Caki2 (cell line): ENCODE measurements at places on chromosomes 5 and 9.

GRCh38 chr5:38660194-38660668 is 103.8 kb upstream of the LIFR start:
- peak; percentile 95 for DNase-seq

GRCh38 chr5:98827161-98827560 is 53.7 kb downstream of the RGMB start:
- peak; percentile 4 for DNase-seq

DNA sequence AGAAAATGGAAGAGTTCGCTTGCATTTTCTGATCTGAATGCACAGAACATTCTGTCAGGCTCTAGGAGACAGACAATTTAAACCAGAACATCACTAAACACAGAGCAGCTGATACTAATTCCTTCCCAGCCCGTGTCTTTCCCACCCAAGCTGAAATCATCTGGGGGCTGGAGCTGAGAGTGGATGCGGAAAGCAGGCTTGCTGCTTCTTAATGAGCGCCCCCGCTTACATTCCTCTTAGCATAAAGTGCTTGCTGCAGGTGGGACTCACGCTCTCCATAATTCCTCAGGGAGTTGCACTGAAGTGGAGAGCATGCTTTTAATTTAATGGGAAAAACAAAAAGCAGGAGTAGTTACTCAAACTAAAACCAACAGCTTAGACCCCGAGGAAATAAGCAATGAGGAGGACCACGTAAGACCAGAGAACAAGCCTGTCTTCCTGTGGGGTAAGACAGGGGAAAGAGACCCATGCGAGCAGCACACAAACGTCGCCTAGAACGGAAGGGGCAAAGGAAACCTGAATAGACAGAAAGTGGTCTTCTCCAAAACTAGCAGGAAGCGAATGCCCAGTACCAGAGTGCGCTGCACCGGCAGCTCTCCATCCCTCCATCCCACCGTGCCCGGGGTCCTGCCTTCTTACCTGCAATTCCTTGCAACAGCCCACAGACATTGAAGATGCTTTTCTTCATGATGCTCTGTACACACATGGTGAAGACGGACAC is 139.3 kb downstream of the LHFPL2 start:
- DNase-seq: no peak

DNA sequence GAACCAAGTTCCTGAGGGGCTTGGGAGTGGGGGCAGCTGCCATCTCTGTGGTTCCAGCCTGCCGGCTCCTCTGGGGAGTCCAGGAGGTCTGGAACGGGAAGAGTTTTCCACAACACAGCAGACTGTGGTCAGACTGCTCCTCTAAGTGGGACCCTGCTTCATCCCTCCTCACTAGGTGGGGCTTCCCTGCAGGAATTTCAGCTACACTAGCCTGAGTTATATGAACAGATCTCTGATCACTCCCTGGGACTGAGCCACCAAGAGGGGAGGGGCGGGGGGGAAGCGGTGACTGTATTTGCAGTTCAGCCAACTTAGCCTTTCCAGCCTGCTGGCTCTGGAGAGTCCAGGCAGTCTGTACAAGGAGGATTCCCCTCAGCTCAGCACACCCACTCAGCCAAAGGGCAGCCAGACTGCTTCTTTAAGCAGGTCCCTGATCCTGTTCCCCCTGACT is 19.4 kb downstream of the DTWD2 start:
- DNase-seq: no peak

DNA sequence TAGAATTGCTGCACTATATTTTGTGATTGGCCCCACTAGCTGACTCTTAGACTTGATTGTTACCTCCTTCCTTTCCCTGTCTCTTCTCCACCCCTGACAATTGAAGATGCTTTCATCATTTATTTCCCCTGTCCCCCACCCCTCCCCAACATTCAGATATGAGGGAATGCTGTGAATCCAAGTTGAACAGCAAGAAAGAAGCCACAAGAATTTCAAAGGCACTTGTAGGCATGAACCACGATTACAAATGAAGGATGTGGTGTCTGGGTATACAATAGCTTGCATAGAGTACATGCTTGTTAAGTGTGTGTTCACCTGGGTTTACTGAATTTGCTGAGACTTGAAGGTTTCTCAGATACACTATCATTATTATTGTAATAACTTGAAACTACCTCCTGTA is 78.3 kb upstream of the TRIO start:
- no peak for DNase-seq

GRCh38 chr5:2753452-2754420 is 2.3 kb upstream of the IRX2 start:
- no peak for DNase-seq

GRCh38 chr5:81269751-81270393 is 31.5 kb upstream of the ZCCHC9 start:
- no peak for DNase-seq

DNA sequence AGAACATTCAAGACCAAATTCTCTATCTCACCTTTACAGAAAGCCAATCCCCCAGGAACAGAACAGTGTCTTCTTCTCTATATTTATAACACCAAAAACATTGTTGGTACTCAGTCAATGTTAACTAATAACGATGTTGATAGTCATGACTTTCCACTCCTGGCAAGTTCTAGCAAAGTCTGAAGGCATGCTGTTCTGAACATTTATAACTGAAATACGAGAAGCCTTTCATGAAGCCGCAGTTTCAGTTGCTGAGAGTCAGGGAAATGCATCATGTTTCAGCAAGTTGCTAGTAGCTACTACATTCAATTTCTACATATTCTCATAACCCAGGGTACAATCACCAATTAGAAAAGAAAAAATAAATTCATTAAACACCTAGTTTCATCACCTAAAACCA is 301.4 kb downstream of the PDE4D start:
- DNase-seq: no peak

GRCh38 chr9:113957821-113958341 is 81.8 kb downstream of the ZNF618 start:
- peak; percentile 65 for DNase-seq

- no peak for DNase-seq
Observed at GRCh38 chr9:129839324-129840023, 4.2 kb downstream of the USP20 start.

DNA sequence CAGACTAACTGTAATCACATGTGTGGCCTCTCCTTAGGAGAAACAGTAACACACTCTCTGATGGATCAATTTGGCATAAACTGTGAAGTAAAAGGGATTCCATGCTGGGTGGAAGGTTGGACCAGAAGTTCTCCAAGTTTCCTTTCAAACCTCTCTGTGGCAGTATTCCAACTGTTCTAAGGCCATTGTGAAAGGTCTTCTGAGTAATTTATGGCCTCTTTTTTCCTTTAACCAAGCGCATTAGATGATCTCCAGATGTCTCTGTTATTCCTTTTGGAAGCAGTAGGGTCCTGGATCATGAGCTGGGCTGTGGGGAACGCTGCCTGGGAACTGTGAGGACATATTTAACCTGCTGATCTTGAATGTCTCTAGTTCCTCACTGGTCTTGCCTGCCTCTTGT is 80.6 kb upstream of the IL6ST start:
- no peak for DNase-seq

DNA sequence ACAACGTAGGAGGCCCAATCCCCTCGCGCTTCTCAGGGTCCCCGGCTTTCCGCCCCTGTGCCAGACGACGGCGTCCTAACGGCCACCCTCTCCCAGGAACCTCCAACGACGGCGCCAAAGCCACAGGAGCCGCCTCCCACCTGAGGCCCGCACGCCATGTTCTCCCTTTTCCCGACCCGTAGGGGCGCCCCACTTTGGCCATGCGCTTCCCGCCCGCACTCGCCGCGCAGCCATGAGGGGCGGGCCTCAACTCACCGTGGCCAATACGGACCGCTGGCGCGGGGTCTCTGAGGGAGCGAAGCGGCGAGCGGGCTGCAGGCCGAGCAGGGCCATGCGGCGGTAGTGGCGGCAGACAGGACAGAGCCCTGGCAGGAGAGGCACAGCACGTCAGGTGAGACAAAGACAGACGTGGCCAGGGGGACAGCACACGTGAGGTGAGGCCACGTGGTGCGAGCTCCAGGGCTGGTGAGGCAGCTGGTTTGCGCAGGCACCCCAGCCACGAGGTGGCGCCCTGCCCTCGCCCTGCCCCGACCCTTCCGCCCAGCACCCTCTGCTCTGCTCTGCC is 1005.5 kb upstream of the PTPRD start:
- DNase-seq: no peak

DNA sequence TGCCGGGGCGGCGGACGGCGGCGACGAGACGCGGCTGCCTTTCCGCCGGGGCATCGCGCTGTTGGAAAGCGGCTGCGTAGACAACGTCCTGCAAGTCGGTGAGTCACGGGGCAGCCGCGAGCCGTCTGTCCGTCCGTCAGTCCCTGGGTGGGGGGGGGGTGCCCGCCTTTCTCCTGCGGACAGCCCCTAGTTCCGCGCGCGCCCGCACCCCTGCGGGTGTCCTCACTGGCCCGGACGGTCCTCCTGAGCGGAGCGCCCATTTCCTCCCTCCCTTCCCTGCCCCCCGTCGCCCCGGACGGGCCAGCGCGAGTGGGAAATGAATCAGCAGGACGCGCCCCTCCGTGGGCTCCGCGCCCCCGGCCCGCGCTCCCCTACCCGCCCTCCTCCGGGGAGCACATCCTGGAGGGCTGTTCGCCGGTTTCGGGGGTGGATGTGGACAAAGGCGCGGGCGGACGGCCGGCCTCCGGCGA is 828 bp downstream of the ZSWIM6 start:
- peak; percentile 34 for DNase-seq

DNA sequence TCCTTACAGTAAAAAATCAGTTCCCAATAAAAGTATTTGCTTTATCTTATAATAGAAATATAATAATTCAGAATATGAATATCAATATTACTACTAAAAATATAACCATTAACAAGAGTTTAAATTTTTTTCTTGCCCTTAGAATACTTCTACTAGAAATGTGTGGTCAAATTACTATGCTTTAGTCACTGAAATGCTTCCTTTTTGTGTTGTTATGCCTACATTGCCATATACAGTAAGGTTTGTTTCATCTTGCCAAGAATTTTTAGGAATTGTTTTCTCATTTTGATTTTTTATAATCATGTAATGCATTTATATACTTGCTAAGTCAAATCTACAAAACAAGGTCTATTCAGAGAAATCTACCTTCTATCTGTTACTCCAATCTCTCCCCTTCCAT is 181.7 kb downstream of the CDK5RAP2 start:
- no peak for DNase-seq

GRCh38 chr9:114911167-114911821 is 19.1 kb downstream of the TNFSF8 start:
- DNase-seq: peak; percentile 70

DNA sequence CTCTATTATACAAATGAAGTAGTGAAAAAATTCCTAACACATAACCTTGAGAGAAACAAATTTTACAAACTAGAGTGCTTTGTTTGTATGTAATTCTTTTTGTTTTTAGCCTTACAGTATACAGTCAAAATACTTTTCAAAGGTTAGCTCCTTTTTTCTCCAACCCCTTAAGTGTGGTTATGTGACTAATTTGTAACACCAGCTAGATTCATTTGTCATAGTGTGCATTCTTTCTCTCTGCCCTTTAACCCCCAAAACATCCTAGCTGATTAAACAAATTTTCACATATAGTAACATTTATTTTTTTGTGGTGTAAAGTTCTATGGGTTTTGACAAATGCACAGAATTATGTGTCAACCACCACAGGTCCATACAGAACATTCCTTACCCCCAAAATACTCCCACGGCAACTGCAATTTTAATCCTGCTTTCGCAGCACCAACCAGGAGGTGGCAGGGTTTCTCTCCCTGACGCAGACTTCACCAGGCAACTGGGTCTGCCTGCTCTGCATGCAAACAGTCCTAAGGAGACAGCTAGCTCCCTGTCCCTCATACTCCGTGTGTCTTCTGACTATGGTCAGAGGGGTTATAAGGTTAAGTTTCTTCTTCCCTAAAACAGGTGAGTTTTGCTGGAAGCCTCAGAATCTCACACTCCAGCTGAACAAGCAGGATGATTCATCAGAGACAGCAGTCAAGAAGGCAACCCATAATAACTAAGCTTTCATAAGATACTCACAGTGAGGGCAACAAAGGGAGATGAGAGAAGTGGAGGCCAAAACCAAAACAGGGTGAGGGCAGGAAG is 44.5 kb upstream of the NR5A1 start:
- peak; percentile 58 for DNase-seq

GRCh38 chr9:911005-911404 is 65.5 kb upstream of the DMRT3 start:
- DNase-seq: peak; percentile 3

DNA sequence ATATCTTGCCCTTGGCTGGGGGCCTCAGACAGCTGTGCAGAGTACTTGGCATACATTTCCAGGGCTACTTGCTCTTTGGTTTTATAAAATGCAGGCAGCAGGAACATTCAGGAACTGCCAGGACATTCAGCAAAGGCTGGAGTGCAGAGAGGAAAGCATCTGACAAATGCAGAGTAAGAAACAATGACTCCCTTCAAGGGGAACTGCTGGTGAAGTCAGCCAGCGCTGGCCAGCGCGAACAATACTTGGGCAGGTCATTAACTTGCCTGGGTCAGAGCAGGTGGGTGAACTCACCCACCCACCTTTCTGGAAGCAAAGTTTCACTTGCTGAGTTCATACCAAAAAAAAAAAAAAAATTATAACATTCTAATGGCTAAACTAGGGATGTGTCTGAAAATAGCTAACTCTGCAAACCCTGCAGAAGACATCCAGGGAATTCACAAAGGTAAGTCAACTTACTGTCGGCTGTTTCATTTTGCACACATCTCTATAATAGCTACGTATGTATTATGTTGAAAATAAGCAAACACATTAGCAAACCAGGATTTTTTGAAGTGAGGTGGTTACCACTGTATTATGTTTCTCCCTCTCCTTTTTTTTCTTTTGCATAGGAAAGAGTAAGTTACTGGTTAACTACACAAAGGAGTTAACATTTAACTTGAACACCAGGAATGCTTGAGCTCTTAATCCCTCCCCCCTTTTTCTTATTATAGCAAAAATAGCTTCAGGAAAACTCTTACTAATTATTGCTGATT is 152.2 kb downstream of the GLIS3 start:
- peak; percentile 95 for DNase-seq

DNA sequence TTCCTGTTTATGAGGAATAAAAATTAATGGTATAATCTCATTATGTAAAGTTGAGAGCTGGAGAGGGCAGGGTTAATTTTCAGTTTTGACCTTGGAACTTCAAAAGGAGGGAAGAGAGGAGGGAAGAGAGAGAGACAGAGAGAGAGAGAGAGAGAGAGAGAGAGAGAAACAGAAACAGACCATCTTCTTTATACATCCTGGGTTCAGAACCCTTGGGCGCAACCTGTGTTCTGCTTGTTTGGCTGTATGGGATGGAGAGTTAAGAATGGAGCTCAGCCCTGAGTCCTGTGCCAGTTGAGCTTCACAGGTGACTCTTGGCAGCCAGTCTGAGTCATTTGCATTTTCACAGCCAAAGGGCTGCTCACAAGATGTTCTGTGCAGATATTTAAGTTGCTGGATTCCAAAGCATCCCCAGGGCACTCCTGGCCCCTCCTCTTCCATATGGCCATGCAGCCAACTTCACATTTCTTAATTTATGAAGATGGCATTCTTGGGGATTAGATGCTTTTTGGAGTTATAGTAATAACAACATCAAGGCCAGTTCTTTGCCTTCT is 143.5 kb downstream of the CARTPT start:
- no peak for DNase-seq

- DNase-seq: no peak
Observed at GRCh38 chr5:10612251-10612650, 48.4 kb downstream of the ANKRD33B start.

- DNase-seq: no peak
Observed at GRCh38 chr5:3225201-3225960, 370.3 kb upstream of the IRX1 start.
